Mucosa of gallbladder (tissue), 1 donor: ENCODE measurements at places on chromosomes 16 and 17. TPM values are rescaled to one million over a fixed set of nuclear protein-coding genes. Genes with fewer than 3 reads are reported as not detected.

DNASE1L2 gene
- 4.6 TPM for total RNA-seq

ANKS3 gene
- total RNA-seq, result 27.1 TPM

ZDHHC1 gene
- 23.2 TPM for total RNA-seq

IGF2BP1 gene
- 1.1 TPM for total RNA-seq

PIEZO1 gene
- 108 TPM for total RNA-seq

OR1D2 gene
- total RNA-seq, result not detected

ALOXE3 gene
- total RNA-seq, result not detected

KRT16 gene
- not detected for total RNA-seq

RBBP6 gene
- total RNA-seq, result 39.1 TPM

KCTD2 gene
- 28.3 TPM for total RNA-seq

KREMEN2 gene
- not detected for total RNA-seq

AHSP gene
- total RNA-seq, result not detected

GAS7 gene
- 26.7 TPM for total RNA-seq

GAS2L2 gene
- not detected for total RNA-seq

RNF135 gene
- 22.3 TPM for total RNA-seq

ACSM2B gene
- total RNA-seq, result 0.17 TPM

RMI2 gene
- total RNA-seq, result 4.4 TPM

HGS gene
- 137 TPM for total RNA-seq

KRT15 gene
- total RNA-seq, result 5.6 TPM

ALOX15B gene
- 14.0 TPM for total RNA-seq

MOSMO gene
- 11.3 TPM for total RNA-seq

TAT gene
- total RNA-seq, result 2.5 TPM

GDPD3 gene
- total RNA-seq, result 11.2 TPM

KRT36 gene
- not detected for total RNA-seq

CSH2 gene
- total RNA-seq, result not detected

SRSF1 gene
- total RNA-seq, result 187 TPM

GPR179 gene
- 0.23 TPM for total RNA-seq

CYGB gene
- 14.7 TPM for total RNA-seq

CSH1 gene
- not detected for total RNA-seq

NOL11 gene
- total RNA-seq, result 24.9 TPM

GNAO1 gene
- 12.7 TPM for total RNA-seq

GAST gene
- not detected for total RNA-seq

CLDN7 gene
- total RNA-seq, result 248 TPM

NAGS gene
- total RNA-seq, result 3.6 TPM

PPP1R27 gene
- total RNA-seq, result not detected

LRRC46 gene
- total RNA-seq, result 1.1 TPM

GCGR gene
- 0.20 TPM for total RNA-seq

MT1H gene
- 2.9 TPM for total RNA-seq

IKZF3 gene
- 5.8 TPM for total RNA-seq

EVPL gene
- total RNA-seq, result 14.9 TPM

RNF227 gene
- total RNA-seq, result 3.5 TPM

TBC1D3I gene
- total RNA-seq, result 1.4 TPM

KRT31 gene
- total RNA-seq, result not detected

MLX gene
- total RNA-seq, result 54.0 TPM

TMEM235 gene
- total RNA-seq, result not detected

MMP25 gene
- 1.1 TPM for total RNA-seq

LGALS9B gene
- 10.9 TPM for total RNA-seq

ESRP2 gene
- total RNA-seq, result 67.0 TPM

NPIPB4 gene
- 98.3 TPM for total RNA-seq

MT3 gene
- 1.4 TPM for total RNA-seq
